Eye (tissue), 1 donor: ENCODE measurements at places on chromosomes 2 and 18.

DNA sequence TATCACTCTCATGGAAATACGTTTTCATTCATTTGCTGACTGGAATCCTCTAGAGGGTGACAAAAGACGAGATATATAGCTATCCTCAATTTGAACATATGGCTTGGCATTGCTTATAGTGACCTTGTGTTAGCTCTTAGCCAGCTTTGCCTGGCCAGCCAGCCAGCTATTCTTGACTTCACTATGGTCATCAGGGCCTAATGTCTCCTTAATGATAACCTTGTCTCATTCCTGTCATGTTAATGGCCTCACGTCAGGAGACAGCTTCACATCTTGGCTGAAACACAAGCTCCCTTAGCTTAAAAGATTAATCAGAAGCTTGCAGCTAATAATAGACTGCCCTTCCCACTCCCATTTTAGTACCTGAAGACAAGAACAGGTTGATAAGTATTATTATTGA lies 1517.5 kb upstream of the PIK3C3 start:
- DNase-seq = peak; percentile 5

DNA sequence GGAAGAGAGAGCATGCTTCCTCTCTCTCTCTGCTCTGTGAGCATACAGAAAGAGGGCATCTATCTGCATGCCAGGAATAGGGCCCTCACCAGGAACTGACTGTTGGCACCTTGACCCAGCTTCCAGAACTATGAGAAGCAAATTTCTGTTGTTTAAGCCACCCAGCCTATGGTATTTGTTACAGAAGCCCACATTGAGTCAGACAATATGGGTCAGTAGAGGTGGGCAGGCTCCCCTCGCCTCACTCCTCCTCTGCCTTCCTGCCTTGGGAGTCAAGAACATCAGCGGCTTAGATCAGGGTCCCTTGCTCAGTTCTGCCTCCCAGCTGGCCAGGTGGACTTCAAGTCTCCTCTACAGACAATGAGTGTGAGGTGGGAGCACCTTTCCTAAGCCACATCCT lies 92.3 kb downstream of the COPS8 start:
- no peak for DNase-seq

DNA sequence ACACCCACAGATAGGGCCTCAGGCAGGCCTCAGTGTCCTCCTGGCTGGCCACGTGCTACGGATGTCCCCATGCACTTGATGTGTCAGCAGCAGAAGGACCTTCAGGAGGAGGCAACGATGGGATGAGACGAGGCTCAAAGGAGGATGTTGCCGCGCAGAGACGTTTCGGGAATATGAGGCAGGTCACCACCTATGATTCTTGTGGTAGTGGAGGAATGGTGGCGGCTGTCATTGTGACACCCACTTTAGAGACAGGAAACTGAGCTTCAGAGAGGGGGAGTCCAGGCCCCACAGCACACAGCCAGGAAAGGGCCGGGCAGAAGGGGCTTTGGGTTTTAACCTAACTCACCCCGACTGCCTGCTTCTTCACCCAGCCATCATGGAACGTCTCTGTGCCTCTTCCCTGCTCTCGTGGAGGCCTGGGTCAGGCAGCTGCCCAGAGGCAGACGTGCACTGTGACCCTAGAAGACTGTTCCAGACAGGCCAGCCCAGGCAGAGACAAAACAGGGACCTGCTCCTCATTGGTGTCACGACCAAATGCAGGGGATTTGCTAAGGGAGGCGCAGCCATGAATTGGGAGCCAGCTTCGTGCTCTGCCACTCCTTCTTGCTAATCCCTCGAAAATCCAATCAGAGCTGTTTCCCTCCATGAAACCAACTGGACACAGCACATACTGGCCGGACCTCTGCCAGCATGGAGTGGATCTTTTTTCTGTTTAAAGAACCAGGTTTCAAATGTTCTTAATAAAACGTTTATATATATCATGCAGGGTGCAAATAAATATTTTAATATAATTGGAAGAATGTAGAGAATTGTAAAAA lies 169.2 kb downstream of the ASB1 start:
- no peak for DNase-seq

GRCh38 chr2:109187711-109188495 lies 58.9 kb downstream of the SH3RF3 start:
- no peak for DNase-seq

GRCh38 chr18:12074736-12075135 lies 18.9 kb upstream of the ANKRD62 start:
- DNase-seq = no peak

- DNase-seq = no peak
Observed at GRCh38 chr2:192828947-192829346, 634.2 kb upstream of the TMEFF2 start.

GRCh38 chr2:112814278-112814677 lies 22.3 kb downstream of the IL1B start:
- peak; percentile 54 for DNase-seq

DNA sequence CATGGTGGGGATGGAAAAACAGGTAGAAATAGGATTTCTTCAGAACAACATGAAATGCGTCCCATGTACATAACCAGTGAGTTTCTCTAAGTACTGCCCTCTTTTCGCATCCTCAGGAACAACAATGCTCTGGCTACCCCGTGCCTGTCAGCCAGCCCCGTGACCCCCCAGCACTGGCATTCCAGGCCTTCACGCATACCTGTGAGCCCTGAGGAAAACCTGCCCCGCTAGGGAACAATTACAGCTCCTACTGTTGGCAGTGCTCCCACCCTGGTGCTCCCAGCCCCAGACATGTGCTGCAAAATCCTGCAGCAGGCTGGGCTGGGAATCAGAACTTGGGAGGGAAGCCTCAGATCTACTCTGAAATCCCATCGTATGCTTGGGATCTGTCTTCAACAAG lies 9.1 kb downstream of the SMAD7 start:
- DNase-seq = no peak

DNA sequence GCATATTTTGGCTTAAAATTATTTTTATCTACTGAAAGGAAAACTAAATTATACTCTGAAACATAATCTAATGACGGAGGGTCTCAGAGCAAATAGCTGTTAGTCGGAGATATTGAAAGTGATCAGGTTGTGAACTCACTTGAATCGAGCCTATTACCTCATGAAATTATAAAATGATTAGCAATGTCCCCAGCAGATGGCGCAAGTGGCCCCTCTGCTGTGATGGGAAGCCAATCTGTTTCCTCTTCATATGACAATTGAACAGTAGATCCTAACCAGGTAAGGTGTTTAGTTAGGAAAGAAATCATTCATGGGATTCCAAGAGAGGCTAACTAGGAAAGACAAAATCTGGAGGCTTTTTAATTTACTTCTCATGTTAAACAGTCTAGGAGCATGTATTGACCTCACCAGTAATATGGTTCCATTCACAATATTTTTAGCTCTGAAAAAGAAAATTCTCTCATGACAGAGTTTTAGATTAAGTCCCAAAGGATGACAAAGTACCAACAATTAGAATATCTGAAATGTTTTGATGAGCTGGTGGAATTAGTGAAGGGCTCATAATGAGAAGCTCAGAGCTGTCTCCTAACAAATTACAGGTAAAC lies 29.9 kb upstream of the MPPE1 start:
- peak; percentile 91 for DNase-seq

GRCh38 chr2:64461271-64462058 lies 7.5 kb downstream of the LGALSL start:
- no peak for DNase-seq

DNA sequence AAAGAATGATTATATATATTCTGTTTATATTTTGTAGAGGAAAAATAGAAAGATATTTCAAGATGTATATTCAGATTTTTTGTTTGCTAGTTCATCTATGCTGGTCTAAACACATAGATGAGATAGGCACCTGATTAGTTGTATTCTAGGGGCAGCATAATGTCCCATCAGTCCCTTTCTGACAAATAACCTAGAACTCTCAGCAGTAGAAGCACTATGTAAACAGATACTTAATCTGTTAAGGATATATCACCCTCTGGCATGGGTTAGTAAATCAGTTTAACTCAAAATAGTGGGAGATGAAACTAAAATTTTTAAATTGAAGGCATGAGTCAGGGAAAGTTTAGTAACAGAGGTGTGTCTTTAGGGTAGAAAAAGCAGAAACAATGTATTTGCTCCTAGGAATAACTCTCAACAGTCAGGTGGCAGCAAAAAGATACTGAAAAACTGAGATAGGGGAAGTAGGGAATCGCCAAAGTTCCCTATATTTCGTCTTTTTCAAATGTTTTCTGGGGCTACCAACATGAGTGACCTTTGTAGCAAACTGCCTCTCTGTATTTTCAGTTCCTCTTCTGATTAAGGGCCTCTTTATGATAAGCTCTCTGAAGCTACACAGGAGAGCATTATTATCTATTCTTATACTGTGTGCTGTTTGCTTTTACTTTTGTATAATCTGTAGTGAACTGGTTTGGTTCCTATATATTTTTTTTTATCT lies 5.7 kb downstream of the PPP1R1C start:
- DNase-seq = no peak

GRCh38 chr2:168203762-168204693 lies 43.4 kb downstream of the STK39 start:
- no peak for DNase-seq

DNA sequence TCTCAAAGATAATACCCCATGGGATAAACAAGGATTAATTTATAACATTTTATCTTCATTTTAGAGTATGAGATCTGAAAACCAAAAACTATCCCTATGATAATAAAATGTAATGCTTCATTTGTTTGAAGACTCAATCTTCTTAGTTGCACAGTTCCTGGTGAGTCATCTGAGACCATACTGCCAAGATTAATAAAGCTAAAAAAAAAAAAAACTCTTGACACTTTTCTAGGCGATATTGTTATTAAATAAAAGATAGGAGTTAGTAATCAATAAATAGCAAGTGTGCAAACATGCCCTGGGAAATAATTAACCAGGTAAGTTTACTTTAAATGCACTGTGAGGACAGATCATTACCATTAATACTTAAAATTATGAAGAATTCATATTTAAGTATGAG lies 83.9 kb downstream of the RPE start:
- DNase-seq = no peak

DNA sequence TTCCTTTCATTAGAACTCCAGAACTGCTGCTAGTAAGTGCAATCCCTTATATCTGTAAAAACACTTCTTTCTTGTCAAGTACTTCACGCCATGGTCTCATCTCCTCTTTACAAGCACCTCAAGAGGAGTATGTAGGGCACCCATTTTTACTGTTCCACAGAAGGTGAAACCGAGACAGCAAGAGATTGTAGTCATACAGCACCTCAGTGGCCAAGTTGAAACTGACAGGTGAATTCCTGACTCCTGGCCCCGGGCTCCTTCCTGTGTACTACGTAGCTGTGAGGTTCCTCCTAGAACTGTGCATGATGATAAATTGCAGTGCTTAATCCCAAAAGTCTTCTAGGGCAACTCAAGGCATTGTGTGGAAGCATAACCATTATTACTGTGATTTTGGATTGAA lies 131.5 kb upstream of the MEIS1 start:
- no peak for DNase-seq

- no peak for DNase-seq
Observed at GRCh38 chr2:165892526-165892925, 61.0 kb downstream of the TTC21B start.

GRCh38 chr2:220373878-220374277 lies 746.4 kb downstream of the SLC4A3 start:
- DNase-seq = peak; percentile 7

- DNase-seq = peak; percentile 45
Observed at GRCh38 chr2:170177950-170178781, at the start of gene MYO3B. TSS of gene MYO3B (plus strand) at chr2:170178147. CDS start at chr2:170178288, 141 bp downstream.

- peak; percentile 81 for DNase-seq
Observed at GRCh38 chr18:12327510-12328178, 19.6 kb downstream of the TUBB6 start.

GRCh38 chr2:82795446-82795845 lies 1663.6 kb downstream of the SUCLG1 start:
- peak; percentile 12 for DNase-seq

DNA sequence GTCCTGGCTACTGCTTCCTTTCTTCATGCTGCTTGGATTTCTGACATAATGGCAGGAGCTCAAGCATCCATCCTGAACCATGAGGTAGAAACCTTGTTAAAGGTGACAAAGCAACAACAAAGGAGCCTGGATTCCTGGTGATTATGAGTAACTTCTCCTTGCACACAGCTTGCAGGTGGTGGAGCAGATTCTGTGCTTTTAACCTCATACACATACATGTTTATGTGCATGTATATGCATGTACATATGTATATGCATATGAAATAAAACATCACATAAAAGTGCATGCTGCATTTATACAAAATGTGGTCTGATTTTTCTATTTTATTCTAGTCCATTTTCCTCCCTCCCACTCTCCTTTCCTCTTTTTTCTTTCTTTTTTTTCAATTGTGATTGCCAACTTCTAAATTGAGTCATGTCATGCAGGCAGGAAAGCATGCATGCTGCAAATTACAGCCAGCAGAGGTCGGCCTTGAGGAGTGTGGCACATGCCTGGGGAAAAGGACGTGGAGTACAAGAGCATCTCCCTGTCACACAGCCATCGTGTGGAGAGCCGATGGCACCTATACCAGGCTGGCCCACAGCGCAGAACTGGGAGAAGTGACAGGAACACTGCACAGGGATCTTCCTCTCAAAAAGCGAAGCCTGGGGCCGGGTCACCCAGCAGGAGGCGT lies 17.9 kb downstream of the LCT start:
- no peak for DNase-seq

DNA sequence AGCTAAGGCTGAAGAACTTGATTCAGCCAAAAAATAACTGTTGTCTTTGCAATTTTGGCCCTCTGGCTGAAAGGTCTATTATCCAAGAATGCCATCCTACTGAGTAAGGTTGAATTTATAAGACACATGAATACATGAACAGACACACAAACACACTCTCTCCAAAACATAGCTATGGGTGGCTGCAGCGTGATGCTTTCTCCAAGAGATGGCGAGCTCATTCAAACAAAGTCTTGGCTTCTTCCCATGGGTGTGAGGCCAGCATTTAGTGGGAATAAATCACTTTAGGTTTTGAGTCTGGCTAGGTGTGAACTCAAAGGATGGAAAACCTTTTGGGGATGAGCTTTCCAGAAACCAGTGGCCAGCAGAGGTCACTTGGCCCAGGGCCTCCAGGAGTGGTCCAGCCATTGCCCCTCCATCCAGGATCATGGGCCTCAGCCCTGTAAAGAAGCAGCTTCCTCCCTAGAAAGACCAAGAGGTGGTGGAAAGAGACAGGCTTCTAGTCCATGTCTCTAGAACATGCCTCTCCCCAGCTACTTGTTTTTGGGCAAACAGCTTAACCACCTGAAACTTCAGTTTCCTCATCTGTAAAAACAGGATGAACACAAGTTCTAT lies 11.0 kb upstream of the OSR1 start:
- peak; percentile 22 for DNase-seq

DNA sequence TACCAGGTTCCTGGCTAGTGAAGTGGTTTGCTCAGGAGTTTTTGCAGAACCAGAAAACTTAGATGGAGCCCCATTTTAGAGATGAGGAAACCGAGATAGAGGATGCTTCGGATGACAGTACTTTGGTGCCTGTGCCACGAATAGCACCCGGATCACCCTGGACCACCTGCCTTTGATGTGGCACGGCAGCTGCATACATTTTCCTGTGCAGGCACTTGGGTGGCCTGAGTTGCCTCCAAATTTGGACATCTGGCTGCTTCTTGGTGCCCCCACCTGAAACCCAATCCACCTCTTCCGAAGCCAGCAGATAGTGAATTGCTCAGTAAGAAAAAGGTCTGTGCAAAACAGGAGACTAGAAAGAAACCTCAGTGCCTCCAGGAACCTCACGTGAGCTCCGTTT lies 140.6 kb upstream of the ID2 start:
- no peak for DNase-seq
